ENCODE measurements at places on chromosomes 6 and 20.
A peak's percentile ranks its signal among the peaks of the same experiment; 100 is the strongest.

- DNase-seq, result no peak
These were observed 311.6 kb downstream of the MMUT start for GRCh38 chr6:49151461-49151860.

DNA sequence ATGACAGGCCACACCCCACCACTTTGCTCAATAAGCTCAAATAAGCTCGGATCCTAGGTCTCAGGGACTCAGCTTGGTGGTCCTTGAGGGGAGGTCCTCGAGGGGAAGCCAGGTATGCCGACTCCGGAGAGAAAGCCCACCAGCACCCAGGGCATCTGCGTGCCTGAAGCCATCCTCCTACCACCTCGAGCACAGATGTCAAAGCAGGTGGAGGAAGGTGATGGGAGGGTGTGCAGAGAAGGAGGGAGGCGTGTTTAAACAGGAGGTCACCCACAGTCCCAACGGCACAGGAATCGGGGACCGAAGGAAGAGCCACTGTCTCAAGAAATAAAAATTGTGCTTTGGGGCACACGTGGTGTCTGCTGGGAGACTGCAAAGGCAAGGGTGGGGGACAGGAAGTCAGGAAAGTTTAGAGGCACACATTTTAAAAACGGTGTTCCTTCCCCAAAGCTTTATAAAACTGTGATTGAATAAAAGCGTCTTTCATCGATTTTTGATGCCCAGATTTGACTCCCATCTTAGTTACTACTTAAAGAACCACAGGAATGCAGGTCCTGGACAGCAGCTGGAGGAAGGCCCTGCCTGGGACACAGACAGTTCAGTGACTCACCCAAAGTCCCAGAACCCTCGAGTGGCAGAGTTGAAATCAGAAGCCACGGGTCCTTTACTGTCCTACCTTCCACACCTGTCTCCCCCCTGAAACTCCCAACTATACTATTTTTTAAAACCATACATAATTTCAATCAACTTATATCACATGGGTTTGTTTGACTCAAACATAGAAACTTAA is 221.0 kb upstream of the PDE10A start:
- DNase-seq, result no peak

DNA sequence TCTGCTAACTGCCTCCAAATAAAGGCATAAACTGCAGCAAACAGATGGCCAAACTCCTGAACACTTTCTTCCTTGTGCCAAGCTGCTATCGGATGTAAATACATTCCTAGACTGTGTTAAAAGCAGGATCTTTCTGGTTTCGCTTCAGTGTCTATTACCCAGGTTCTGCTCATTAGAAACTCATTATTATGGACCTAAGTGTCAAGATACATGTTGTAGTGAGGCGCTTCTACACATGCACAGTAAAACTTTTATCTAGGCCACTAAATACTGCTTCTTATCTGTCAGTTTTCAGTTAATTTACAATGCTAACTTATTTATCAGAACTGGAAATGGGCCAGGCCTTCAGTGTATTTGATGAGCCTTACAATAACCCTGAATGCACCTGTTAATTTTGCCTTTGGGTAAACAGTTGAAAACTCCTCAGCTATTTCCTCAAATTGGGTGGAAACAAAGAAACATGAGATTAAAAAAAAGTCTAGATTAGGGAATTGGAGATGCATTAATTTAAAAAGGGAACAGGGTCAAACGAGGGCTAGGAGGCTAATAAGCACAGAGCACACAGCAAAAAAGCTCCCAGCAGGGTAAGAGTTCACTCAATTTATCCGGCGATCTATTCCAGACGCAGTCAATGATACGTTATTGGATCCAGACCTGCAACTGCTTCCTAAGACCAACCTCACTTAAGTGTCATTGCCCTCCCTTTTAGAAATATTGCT is 240.6 kb downstream of the FOXC1 start:
- DNase-seq, result no peak

GRCh38 chr6:102981490-102982015 is 1588.0 kb downstream of the GRIK2 start:
- no peak for DNase-seq

DNA sequence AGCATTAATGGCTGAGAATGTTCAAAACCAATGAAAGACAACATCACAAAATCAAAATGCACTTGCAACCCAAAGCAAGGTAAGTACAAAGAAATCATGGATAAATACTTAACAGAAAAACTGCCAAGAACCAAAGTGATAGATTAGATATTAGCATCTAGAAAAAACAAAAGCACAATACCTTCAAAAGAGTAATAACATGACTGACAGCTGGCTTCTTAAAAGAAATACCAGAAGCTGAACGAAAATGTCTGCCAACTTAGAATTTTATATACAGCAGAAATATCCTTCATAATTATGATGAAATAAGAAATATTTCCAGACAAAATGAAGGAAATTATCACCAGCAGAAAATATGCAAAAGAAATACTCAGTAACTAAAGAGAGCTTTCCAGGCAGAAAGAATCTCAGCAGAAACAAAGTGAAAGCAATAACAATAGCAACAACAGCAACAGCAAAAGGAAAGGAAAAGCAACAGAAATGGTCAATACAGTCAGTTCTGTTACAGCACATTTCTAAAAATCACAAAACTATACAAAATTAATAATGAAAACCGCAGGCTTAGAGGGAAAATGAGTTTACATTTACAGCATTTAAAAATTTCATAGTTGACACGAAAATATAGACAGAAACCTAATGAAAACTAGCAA is 121.5 kb upstream of the MAN1A1 start:
- no peak for DNase-seq

DNA sequence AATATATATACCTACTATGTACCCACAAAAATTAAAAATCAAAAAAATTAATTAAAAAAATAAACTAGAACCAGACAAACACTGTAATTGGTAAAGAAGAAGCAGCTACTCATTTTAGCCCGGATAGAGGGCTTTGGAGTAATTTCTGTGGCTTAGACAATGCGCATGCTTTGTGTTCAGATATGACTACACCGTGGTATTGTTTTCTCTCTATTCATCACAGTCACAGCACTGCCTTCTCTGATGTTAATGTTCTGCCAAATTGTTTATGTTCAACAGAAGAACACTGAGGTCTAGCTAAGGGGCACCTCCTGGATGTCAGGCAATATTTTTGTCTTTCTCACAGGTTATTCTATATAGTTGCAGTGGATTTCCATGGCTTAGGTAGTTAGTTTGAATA is 77.5 kb upstream of the GJE1 start:
- DNase-seq, result no peak

- peak; percentile 54 for DNase-seq
These were observed 30.0 kb downstream of the KCNG1 start for GRCh38 chr20:50992733-50993457.

GRCh38 chr20:21246161-21246560 is 57.0 kb upstream of the XRN2 start:
- DNase-seq, result no peak

DNA sequence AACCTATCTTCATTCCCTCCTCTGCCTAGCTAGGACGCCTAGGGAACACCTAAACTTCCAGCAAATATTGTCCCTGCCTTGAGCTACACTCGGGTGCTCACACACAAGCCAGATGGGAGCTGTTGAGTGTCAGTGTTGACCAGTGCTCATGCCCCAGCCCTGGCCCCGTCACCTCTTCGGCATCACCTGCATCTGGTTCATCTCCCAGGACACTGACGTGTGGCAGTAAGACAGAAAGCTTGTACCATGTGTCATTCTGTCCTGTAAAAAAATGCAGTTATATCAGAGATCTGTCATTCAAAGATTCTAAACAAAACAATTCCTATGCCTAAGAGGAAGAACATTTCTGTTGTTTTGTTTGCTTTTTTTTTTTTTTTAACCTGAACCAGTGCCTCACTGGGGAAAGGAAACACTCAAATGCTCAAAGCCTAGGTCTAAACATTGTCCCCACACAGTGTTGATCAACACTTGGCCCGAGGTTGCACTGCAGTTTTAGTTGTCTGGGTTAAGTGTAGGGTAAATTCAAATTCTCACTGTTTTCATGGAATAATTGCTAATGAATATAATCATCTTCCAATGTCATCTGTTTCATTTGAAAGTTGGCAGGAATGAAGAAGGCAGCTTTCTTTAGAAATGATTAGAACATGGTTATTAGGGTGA is 102.7 kb upstream of the SASH1 start:
- DNase-seq, result no peak

GRCh38 chr6:158060455-158061360 is 79.0 kb downstream of the SYNJ2 start:
- DNase-seq, result peak; percentile 43

DNA sequence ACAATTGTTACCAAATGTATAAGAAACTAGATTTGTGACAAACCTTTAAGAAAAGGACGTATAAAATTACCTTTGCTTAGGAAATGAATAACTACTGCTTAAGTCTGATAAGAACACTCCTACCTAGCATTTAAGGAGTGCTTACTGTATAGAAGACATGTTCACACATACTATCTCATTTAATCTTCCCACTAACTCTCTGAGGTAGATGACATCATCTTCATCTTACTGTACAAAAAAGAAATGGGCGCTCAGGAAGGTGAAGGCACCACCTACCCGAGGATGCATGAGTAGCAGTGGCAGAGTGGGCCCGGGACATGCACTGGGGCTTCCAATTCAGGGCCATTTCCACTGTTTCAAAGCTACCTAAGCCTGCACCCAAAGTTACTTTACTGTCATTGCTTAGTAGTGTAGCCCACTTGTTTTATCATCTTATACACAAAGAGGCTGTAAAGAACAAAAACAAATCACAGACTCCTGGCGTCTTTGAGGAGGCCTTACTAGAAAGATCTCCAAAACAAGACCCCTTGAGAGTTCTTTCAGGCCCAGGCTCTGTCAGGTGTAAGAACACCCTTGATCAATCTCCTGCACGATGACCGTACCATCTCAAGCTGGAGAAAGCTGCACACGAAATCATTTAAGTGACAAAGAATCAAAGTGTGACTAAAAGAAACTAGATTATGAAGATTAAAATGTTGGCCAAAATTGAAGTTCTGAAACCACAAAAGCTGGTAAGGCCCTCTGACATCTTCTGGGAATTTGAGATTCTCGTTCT is 128.0 kb downstream of the INSM1 start:
- no peak for DNase-seq

GRCh38 chr20:62830821-62831220 is 14.0 kb downstream of the COL9A3 start:
- no peak for DNase-seq

GRCh38 chr6:146914489-146915483 is 289.4 kb upstream of the STXBP5 start:
- no peak for DNase-seq
